ENCODE measurements at places on chromosomes 1 and 21. TPM values are rescaled to one million over a fixed set of nuclear protein-coding genes. Genes with fewer than 3 reads are reported as not detected.

The CRYAA gene
- total RNA-seq: not detected

DNA sequence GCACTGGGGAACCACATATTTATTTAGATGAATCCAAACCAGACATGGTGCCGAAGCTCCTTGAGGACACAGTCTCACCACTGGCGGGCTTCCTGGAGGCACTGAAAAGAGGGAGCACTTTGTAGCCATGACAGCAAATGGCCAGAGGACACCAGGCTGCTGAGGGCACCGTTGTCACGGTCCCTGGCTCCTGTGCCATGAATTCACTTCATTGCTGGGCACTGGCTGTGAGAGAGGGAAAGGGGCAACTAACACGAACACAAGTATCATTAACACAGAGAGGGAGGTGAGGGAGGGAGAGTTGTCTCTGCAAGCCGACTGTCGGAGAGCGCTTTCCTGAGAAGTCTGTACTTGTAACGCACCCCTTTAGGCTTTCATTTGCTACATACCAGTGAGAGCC lies 9.4 kb upstream of the PSRC1 start:
- no peak for DNase-seq

DNA sequence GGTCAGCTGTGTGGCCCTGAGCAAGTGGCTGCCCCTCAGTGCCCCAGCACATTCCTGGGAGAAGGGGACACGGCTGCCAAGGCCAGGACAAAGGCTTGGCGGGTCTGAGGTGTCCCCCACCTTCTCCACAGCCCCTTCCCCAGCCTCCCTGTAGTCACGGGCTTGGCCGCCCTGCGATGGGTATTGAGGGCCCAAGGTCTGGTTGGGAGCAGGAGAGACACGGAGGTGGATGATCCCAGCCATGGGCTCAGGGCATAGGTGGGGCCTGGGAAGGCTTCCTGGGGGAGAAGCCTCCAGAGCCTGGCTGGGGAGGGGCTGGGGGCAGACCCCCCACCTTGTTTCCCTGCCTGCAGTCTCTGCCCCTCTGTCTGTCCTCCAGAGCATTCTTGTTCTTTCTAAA lies 27.0 kb downstream of the TTC39A start:
- DNase-seq: no peak

DNA sequence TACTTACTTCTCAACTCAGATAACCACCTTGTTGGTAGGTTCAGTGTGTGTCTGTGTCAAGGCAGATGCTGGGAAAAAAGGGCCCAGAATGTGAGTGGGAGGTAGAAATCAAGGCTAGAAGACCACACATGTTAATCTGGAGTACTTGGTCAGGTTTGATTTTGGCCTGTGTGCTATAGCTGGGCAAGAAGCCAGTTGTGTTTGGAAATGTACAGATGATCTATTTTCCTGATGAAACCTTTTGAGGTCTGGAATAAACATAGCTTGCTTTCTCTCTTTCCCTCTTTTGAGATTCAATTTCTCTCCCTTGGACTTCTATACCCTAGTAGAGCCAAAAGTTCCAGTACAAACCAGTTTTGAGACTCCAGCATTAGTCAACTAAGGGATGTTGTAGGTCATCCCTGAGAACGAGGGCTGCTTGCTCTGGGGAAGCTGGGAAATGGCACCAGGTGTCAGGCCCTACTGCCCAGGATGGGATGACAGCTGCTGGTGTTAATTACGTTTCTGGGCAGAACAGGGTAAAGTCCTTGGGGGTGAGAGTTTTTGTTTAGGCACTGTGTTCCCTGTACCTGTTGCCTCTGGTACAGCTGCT lies 15.8 kb downstream of the MAPKAPK2 start:
- DNase-seq: no peak

- DNase-seq: no peak
These were observed 27.7 kb downstream of the CDC42 start for GRCh38 chr1:22080191-22080590.

The LAMB3 gene
- total RNA-seq: 3.0 TPM

The CLDN17 gene
- not detected for total RNA-seq

DNA sequence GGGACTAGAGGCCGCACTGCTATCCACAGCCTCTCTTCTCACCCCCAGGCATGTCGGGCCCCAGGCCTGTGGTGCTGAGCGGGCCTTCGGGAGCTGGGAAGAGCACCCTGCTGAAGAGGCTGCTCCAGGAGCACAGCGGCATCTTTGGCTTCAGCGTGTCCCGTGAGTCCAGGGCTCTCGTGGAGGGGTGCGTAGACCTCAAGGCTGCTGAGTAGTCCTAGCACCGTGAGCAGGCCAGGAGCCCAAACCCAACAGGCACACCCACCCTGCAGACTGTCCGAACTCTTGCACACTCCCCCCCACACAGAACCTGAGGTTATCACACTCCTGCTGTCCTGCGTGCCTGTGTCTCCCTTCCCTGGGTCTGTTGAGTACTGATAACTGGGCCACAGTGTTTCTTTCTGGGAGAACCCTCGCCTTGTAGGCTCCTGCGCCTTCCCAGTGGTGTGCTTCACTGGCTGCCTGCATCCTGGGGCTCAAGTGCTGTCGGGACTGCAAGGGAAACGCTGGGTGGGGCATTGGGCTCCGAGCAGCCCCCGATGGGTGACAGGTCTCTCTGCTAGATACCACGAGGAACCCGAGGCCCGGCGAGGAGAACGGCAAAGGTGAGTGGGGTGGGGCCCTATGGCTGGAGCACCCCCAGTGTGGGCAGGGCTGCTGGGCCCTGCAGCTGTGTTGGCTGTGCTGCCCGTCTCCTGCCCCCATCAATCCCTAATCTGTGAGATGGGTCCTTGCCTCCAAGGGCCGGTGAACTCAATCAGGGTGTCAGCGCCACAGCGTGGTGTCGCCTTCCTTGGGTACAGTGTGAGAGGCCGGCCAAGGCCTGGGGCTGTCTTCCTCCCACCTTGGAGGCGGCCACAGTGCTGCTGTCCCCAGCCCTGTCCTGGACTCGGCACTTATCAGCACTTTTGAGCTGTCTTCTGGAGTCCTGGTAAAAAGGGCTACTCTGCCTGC lies 4.0 kb upstream of the GJC2 start:
- no peak for DNase-seq

The SYNJ1 gene
- 7.1 TPM for total RNA-seq

The TFF1 gene
- total RNA-seq: not detected

GRCh38 chr1:53948291-53948690 lies 2.1 kb downstream of the LRRC42 start:
- DNase-seq: no peak

The TDRD5 gene
- 0.51 TPM for total RNA-seq

GRCh38 chr1:226730071-226730470 lies 9.0 kb downstream of the ITPKB start:
- no peak for DNase-seq

- no peak for DNase-seq
These were observed 4.5 kb downstream of the TRAF5 start for GRCh38 chr1:211331011-211331709.

The NOS1AP gene
- total RNA-seq: 0.13 TPM

- no peak for DNase-seq
These were observed 213.6 kb downstream of the NFIA start for GRCh38 chr1:61295818-61296537.

DNA sequence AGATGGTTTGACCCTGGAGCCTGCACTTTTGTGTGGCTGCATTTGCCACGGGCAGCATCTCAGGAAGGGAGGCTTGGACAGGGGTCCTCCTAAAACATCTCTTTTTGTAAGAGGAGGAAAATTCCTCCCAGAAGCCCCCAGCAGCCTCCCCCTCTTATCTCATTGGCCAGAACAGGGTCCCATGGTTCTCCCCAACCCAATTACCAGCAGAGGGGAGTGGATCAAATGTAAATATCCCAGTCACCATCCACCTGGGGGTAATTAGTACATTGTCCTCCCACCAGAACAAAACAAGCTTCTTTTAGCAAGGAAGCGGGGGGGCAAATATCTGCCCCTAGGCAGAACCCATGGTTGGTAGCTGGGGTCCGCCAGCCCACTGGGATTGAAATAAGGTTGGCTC lies 44.7 kb upstream of the TENT5B start:
- no peak for DNase-seq

GRCh38 chr21:44709426-44710293 lies 1.7 kb downstream of the TSPEAR start:
- no peak for DNase-seq

DNA sequence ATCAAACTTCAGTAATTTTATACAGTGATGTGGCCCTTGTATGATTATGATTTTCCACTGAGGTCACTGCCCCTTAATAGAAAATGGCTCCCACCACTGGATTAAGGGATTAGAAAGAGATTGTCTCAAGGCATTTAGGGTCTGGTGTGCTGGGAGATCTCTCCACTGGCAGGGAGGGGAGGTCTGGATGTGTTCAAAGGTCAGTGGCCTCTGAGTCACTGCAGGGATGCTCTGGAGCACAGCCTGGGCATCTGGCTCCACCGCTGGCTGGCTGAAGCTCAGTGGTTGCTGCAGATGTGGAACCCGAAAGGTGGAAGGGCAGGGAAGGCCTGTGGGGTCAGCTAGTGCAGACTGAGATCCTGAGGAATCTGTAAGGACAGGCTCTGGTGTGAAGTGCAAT lies 18.3 kb upstream of the CHI3L1 start:
- DNase-seq: no peak

DNA sequence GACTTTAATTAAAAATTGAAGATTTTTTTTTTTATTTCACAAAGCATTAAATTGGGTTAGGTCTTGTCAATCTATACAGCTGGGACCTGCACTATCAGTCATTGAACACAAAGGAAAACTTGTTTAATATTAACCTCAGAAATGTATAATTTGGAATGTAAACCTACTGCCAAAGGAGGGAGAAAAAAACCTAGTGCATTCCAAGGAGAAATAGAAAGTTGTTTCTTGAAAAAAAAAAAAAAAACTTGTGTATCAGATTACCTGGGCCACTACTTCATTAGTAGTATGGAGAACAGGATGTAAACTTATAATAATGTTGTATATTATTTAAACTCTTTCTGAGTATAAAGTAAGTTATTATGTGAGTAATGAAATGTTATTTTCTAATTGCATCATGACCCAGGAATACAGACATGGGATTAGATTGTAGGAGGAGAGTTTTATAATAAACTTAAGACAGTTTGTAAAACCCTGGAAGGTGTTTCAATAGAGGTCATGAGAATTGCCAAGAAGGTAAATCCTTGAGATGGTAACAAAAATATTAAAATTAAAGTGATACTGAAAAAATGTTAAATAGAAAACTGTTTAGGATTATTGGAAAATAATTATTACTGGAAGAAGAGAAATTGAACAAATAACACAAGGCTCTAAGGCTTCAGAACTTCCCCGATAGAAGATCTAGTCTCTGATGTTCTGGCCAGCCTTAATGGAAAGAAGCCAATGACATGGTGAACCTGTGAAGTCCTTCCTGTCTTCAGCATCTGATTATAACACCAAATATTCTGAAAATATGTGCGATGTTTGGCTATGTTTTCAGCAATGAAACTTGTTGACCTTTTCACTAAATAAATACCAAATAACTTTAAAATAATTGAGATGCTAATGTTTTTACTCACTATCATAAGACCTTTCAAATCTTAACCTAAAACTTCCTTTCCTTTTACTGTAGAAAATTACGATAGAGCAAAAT lies 412.8 kb upstream of the LYPLAL1 start:
- no peak for DNase-seq

The ENO1 gene
- 1,383 TPM for total RNA-seq

The SLFNL1 gene
- 0.25 TPM for total RNA-seq

The EPHA2 gene
- 112 TPM for total RNA-seq

GRCh38 chr1:222420633-222421032 lies 127.3 kb downstream of the HHIPL2 start:
- no peak for DNase-seq

The KLF17 gene
- total RNA-seq: not detected

- no peak for DNase-seq
These were observed 3.6 kb downstream of the TFF1 start for GRCh38 chr21:42362700-42363099.

GRCh38 chr1:225578251-225578977 lies 74.5 kb downstream of the ENAH start:
- no peak for DNase-seq

GRCh38 chr1:39409055-39409816 lies 82.2 kb upstream of the BMP8A start:
- peak; percentile 88 for DNase-seq

GRCh38 chr21:41071258-41072171 lies 96.4 kb upstream of the BACE2 start:
- DNase-seq: no peak

DNA sequence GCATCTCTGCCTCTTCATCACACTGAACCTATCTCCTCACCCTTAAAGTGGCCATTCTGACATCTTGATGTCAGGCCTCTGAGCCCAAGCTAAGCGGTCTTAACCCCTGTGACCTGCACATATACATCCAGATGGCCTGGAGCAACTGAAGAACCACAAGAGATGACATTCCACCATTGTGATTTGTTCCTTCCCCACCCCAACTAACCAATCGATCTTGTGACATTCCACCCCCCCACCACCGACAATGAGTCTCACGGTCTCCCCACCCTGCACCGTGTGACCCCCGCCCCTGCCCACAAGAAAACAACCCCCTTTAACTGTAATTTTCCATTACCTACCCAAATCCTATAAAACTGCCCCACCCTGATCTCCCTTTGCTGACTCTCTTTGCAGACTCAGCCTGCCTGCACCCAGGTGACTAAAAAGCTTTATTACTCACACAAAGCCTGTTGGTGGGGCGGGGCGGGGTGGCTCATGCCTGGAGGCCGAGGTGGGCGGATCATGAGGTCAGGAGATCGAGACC lies 21.0 kb upstream of the PINK1 start:
- DNase-seq: no peak

GRCh38 chr1:78114034-78114956 lies 68.5 kb downstream of the GIPC2 start:
- peak; percentile 85 for DNase-seq

GRCh38 chr1:209777587-209777986 lies 6.8 kb downstream of the C1orf74 start:
- DNase-seq: no peak

The PADI2 gene
- total RNA-seq: under 0.01 TPM

- no peak for DNase-seq
These were observed 31.3 kb upstream of the CCN1 start for GRCh38 chr1:85549244-85549643.

GRCh38 chr1:58717979-58718378 lies 18.1 kb upstream of the MYSM1 start:
- DNase-seq: no peak

GRCh38 chr1:9119745-9120144 lies 9.2 kb downstream of the GPR157 start:
- DNase-seq: no peak

- DNase-seq: peak; percentile 76
These were observed 56.7 kb upstream of the RGS21 start for GRCh38 chr1:192260076-192260475.

GRCh38 chr1:121525355-121525754 lies 340.6 kb downstream of the SRGAP2C start:
- DNase-seq: no peak

The HPDL gene
- 1.6 TPM for total RNA-seq

GRCh38 chr1:37477198-37477931 lies 3.0 kb downstream of the ZC3H12A start:
- DNase-seq: no peak

The DCST2 gene
- under 0.01 TPM for total RNA-seq

- peak; percentile 37 for DNase-seq
These were observed 351.2 kb downstream of the SMYD3 start for GRCh38 chr1:246155923-246156322.

The UTP25 gene
- total RNA-seq: 4.0 TPM

All from dermis microvascular lymphatic vessel endothelial cell (primary cell).